ENCODE measurements at places on chromosomes 2 and 18.

GRCh38 chr2:17303521-17303920 lies 214.7 kb downstream of the RAD51AP2 start:
- no peak for DNase-seq

- no peak for DNase-seq
These were observed 93.5 kb downstream of the MYT1L start for GRCh38 chr2:2237563-2237962.

- DNase-seq = no peak
These were observed 977.7 kb upstream of the LRRTM1 start for GRCh38 chr2:81282151-81282769.

DNA sequence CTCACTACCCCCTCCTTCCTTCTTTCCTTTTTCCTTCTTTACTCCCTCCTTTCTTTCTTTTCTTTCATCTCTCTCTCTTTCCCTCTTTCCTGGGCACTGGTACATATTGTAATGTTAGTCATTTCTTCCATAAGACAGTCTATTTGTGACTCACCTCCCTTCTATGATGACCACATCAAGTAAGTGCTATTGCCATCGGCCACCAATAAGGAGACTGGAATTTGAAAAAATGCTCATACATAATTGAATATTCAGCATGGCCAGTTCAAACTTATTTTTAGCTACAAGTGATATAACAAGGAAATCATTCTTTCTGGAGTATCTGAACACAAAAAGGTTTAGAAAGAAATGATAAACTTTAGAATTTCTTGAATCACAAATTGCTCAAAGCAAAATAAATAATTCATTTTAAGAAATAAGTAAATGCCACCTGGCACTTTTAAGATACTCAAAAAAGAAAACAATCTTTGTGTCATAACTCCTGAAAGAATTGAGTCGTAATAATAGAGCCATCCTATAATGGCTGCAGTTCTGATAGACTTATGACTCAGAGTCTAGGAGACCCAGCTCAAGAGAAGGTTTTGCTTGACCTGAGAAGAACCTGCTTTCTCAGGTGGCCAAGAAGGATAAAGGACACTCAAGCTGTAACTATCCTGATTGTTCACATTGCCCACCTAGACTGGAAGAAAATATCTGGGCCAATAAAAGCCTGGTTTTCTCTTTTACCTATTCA lies 51.6 kb upstream of the CCBE1 start:
- peak; percentile 32 for DNase-seq

GRCh38 chr2:18484625-18485024 lies 75.8 kb downstream of the RDH14 start:
- DNase-seq = no peak

GRCh38 chr2:47536696-47537095 lies 133.7 kb downstream of the MSH2 start:
- DNase-seq = no peak

- no peak for DNase-seq
These were observed 167.1 kb downstream of the PDE1A start for GRCh38 chr2:182259629-182260150.

DNA sequence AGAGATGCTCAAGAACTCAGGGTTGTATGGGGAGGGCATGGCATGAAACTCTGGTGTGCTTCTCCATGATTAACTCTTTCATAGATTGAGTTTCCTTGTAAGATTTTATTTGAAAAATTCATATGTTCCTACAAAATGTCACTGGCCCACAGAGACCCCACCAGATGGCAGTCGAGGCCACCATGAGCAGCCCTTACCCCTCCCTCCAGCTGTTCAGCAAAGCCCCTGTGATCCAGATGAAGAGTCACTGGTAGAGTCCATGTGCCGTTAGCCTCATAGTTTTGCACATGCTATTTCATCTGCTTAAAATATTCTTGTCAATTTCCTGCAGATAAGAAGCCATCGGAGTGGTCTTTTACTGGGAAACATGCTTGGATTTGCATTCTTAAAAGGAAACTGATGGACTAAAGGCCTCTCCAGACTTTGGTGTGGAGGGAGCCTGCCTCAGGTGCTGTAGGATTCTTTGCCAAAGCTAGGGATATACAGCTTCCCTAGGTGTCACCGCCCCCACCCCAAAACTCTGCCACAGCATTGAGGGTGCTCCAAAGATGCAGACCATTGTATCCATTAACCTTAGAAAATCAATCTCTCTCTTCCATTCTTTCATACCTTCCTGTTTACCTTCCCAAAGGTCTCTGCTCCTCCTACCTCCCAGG lies 18.8 kb downstream of the ZNF385B start:
- DNase-seq = no peak

DNA sequence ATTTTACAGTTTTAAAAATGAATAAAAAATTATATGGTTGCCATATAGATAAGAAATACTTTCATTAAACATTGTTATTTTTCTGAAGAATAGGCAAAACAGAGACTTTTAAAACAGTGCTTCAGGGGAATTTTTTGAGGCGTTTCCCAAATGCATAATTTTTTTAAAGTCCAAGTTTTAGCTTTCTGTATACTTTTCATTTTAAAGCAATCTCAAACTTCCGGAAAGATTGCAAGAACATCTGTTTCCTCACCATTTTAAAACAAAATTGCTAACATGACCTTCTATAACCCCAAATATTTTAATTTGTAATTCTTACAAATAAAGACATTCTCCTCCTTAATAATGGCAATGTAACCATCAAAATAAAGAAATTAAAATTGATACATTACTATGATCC lies 15.1 kb upstream of the MBD2 start:
- DNase-seq = no peak

DNA sequence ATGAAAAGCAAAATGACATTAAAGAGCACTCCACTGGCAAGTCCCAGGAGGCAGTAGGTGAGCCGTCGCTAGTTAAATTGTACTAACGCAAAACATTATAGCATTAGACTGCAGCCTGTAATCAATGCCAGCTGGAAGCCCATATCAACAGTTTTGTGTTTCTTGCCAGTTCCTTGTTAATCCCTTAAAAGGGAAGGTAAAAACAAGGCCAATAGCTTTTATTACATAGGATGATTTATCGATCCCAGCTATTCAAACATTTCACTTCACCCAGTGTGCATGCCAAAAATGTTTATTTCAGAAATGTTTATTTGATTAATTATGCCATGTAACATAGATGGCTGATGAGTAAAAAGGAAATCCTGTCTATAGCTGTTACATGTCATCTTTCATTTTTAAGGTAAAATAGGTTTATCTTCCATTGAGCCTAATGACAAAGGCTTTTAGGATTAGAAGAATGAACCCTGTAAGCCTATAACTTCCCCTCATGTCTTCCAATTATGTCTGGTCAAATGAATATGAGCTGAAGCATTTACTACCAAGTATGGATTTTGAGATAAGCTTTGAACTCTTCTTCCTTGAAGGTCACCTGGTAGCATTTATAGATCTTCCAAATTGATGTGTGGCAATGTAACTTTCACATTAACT lies 591.2 kb downstream of the RNF144A start:
- no peak for DNase-seq

GRCh38 chr2:158741625-158742024 lies 53.5 kb upstream of the DAPL1 start:
- DNase-seq = no peak

GRCh38 chr2:98296440-98296839 lies 49.8 kb upstream of the CNGA3 start:
- no peak for DNase-seq

DNA sequence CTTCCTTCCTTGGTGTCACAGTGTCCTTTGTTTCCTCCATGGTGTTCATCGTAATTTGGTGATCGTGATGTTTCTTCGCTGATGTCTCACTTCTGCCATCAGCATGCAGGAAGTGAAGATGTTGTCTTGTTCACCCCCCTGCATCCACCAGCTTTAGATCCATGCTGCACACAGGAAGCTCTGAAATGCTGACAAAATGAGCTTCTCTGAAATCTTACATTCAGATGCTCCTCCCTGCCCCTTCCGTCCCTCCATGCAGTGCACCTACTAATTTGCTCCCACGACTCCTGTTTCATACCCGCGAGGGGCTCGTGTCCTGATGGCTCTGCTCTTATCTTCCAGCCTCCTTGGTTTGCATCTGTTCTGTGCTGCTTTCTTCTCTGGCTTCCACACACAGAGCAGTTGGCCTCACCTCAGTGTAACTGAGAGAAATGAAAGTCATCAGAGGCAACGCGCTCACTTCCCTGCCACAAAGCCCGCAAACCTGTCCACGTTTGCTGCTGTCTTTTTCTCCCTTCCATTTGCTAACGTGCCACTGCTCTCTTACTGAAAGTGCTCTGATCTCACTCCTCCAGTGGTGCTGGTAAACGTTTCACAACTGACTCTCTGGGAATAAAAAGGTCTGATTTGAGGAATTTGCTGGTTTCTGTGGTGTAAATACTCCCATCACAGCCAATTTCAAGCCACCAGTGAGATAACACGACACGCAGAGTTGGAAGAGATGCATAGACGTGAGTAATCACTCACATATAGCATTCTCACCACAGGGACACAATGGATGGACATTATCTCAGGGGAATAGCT lies 41.0 kb upstream of the MGAT4A start:
- no peak for DNase-seq

GRCh38 chr2:108271691-108272253 lies 16.9 kb upstream of the SULT1C2 start:
- peak; percentile 67 for DNase-seq

DNA sequence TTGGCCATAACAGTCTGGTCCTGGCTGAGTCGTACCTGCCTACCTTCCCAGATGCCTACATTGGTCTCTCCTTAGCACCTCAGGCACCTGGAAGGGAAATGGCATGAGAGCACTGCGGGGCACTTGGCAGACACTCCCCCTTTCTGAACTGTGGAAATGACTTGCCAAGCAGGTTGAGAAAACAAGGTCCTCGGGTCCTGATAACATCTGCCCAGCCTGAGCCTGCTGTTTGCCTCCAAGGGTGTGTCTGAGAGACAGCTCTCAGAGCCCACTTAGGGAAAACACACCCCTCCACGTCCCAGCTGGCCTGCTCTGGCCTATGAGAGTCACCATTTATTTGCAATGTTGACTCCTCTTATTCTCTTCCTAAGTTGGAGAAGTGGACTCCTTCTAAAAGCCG lies 10.5 kb downstream of the FAM110C start:
- no peak for DNase-seq

GRCh38 chr2:237432484-237433092 lies 18.6 kb upstream of the COL6A3 start:
- DNase-seq = peak; percentile 77

DNA sequence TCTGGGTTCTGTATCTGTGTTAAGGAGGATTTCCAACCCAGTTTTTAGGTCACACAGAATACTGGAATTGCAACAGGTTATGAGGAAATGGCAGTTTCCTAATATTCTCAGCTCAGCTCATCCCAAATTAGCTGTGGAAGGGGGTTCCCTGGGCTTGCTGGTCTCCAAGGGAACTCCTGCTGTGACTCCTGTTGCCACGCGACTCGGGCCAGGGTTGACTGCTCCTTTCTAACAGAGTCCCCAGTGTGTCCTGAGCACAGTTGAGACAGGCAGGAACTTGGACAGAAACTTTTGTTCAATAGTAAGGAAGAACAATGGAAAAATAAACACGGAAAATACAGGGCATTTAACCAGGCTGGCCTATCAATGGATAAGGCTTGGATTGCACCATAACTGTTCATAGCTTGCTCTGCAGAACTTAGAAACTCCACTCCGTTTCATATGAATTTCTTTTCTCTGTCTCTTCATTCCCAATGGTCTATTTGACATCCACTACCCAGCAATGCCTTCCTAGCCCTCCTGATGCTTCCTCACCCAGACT lies 3.8 kb upstream of the ROCK2 start:
- no peak for DNase-seq

- DNase-seq = peak; percentile 56
These were observed 197.5 kb upstream of the ARL4C start for GRCh38 chr2:234694244-234695013.

GRCh38 chr2:146135245-146135644 lies 1615.3 kb upstream of the ZEB2 start:
- DNase-seq = no peak

DNA sequence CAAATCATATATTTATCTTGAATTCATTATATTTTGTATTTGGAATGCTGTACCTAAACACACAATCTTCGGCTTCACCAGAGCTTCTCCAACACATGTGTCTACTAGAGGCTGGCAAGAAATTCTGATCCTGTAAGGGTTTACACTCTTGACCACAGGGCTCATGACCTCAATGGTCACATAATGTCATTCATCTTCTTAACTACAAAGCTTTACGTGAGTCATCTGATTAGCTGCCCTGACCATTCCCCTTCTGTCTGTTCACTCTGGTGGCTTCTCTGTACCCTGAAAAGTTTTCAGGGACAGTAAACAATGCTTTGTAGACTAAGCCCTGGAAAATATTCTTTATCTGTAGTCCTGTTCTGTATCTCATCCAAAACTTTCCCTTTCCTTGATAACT lies 423.9 kb downstream of the CMPK2 start:
- no peak for DNase-seq

DNA sequence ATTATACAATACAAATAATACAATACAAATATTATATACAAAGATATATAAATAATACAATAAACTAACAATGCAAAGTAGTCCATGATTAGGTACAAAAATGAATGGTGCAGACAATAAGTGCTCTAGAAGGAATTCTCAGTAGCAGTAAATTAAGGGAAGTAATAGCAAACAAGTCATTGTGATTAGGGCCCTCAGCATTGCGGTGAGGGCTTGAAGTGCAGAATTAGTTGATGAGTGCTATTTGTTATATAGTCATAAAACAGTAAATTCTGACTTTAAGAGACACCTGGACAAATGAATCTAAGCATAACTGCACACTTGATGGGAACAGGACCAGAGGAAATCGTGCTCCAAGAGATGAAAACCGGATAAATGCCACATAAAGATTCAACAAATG lies 74.9 kb downstream of the ANKRD44 start:
- no peak for DNase-seq

GRCh38 chr2:178767094-178768060 lies 39.8 kb downstream of the TTN start:
- DNase-seq = no peak

GRCh38 chr18:55588111-55588869 lies at the start of gene TCF4:
Gene TCF4 (minus strand): TSS chr18:55588192. CDS start chr18:55587116, 1,076 bp downstream.
- DNase-seq = no peak

DNA sequence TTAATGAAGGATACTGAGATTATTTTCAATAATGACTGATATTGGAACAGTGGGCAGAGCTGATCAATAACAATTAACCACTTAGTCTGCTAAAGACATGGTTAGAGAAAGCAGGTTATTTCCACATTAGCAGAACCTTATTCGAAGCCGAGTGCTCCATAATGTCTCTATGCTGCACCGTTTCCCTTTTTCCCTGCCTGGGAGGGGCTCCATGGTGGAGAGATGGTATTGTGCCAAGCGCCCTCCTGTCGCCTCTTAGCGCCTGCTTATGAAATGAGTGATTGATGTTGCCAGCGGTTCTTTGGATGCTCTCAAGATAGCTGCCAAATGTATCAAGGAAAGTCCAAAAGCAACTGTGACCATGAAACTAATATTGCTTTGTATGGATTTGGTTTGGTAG lies 34.6 kb upstream of the INSIG2 start:
- no peak for DNase-seq

All from COLO829 (cell line).